Adipose tissue (tissue), 3 donors: ENCODE measurements at places on chromosomes 4 and X. TPM values are rescaled to one million over a fixed set of nuclear protein-coding genes. Genes with fewer than 3 reads are reported as not detected.

MID2 gene
- polyA plus RNA-seq, result 6.5 TPM

PAGE2 gene
- not detected for polyA plus RNA-seq

WNK3 gene
- polyA plus RNA-seq, result 0.45 TPM

TMEM154 gene
- polyA plus RNA-seq, result 1.0 TPM

SHROOM2 gene
- 0.43 TPM for polyA plus RNA-seq

TRIM75 gene
- polyA plus RNA-seq, result not detected

MSX1 gene
- 23.0 TPM for polyA plus RNA-seq

SLC9B1 gene
- 0.18 TPM for polyA plus RNA-seq
